ENCODE measurements at places on chromosomes 7 and 10.

DNA sequence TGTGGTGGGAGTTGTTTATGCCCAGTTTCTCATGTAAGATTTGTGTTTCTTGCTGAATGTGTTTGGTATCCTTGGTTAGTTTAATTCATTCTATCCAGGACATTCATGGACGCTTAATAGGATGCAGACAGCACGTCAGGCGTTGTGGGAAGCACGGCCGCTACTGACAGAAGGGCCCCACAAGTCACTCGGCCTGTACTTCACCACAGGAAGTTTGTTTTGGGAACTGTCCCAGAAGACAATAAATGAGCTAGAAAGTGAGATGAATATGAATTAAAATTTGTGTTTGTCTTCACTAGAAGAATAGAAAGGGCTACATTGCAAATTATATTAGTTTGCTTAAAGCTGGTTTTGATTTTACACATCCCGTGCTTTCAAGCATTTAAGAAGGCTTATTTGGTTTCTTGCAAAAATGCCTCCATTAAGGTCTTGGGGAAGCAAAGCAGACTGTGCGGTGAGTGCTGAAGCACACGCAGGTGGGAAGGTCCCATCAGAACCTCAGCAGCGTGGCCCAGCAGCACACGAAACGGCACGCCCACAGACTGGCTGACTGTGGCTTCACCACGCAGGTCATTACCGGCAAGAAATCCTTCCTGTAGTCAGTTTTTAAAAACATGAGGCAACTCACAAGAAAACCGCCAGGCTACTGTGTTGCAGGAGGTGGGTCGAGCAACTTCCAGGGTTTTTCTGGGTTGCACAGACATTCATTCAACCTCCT is 74.1 kb downstream of the VIPR2 start:
- DNase-seq, result no peak

GRCh38 chr7:136036336-136036735 is 59.2 kb upstream of the MTPN start:
- no peak for DNase-seq

GRCh38 chr10:91643700-91644099 is 10.8 kb upstream of the PPP1R3C start:
- DNase-seq, result no peak

DNA sequence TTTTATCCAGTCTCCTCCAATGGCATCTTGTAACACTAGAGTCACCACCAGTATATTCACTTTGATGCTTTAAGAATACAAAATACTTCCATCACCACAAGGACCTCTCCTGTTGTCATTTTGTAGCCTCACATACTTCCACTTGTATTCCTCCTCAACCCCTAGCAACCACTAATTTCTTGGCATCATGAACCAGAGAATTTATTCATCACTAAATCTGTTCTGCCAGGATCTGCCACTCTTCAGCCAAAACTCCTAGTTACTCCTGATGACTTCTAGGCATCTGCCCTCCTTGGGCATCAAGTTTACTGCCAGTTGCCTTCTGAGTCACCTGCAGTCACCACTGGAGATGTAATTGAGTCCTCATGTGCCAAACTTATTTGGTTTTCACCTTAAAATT is 906.8 kb downstream of the CNTNAP2 start:
- DNase-seq, result no peak

GRCh38 chr10:62627983-62628382 is 176.5 kb upstream of the ADO start:
- no peak for DNase-seq

GRCh38 chr7:135205850-135206249 is 5.5 kb downstream of the WDR91 start:
- no peak for DNase-seq

GRCh38 chr10:30127120-30127541 is 67.7 kb upstream of the JCAD start:
- DNase-seq, result no peak

- DNase-seq, result no peak
Measured at GRCh38 chr7:134761266-134761665, 18.2 kb upstream of the CALD1 start.

DNA sequence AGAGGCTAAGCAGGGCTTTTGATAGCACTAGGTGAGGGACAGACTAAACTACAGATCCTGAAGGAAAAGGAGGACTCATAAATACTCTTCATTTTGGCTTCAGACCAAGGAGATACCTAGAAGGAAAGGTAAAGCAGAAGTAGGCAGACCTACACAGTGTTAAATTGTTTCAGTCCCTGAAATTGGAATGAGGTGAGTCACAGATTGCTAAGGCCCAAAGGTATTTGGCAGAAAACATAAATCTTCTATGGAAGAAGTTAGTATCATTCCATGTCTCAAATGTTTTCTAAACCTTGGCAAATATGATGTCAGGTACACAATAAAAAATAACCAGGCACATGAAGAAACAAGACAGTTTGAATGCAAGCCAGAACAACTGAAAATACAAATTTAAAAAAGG is 30.0 kb downstream of the MTERF1 start:
- DNase-seq, result no peak

DNA sequence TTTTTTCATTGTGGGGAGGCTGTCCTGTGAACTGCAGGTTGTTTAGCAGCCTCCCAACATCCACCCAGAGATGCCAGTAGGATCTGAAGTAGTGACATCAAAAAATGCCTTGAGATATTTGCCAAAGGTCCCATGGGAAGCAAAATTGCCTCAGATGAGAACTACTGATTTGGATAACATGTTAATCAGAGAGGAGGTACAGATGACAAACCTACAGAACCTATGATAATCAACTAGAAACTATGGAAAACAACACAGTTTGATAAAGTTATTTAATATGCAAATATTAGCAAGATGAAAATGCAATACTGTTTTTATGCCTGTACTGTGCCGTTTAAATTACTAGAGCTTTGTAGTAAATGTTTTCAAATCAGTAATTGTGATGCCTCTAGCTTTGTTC is 90.9 kb upstream of the NOBOX start:
- DNase-seq, result no peak

- no peak for DNase-seq
Measured at GRCh38 chr10:24394461-24395190, 185.7 kb downstream of the KIAA1217 start.

DNA sequence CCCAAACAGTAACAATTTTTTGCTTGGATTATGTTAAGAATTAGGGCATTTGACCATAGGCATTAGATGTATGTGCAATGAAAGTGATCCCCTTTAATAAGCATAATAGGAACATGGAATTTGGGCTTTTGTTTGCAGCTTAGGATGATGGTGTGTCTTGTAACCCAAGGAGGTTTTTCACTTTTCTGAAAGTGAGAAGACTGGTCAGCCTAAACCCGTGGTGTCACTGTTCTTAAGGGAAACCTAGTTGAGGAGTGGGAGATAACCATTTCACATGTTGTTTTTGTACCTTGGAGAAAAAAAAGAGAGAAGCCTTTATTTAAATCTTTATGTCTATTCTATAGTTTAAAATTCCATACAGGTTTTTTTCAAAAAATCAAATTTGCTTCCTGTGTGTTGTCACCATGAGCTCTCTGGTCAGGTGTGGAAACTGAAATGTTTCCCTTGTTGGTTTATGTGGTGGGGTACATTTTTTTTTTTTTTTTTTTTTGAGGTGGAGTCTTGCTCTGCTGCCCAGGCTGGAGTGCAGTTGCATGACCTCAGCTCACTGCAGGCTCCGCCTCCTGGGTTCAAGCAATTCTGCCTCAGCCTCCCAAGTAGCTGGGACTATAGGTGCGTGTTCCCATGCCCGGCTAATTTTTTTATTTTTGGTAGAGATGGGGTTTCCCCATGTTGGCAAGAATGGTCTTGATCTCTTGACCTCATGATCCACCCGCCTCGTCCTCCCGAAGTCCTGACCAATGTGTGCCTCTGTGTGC is 7.7 kb downstream of the CCM2 start:
- no peak for DNase-seq

GRCh38 chr7:84102213-84102612 is 92.4 kb downstream of the SEMA3A start:
- DNase-seq, result no peak

DNA sequence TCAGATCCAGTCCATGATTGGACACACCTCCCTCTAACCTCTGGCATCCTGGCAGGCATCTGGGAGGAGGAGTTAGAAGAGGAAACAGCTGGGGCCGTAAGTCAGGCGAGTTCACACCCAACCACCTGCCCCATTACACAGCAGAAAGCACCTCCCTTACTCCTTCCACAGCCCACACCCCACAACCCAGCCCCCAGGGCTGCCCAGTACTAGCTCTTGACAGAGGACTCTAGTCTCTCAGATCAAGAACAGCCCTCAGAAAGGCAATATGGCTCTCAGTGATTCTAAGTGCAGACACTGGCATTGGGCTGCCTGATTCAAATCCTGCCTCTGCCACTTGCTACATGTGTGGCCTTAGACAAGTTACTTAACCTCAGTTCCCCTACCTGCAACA is 34.1 kb downstream of the KCNMA1 start:
- no peak for DNase-seq

DNA sequence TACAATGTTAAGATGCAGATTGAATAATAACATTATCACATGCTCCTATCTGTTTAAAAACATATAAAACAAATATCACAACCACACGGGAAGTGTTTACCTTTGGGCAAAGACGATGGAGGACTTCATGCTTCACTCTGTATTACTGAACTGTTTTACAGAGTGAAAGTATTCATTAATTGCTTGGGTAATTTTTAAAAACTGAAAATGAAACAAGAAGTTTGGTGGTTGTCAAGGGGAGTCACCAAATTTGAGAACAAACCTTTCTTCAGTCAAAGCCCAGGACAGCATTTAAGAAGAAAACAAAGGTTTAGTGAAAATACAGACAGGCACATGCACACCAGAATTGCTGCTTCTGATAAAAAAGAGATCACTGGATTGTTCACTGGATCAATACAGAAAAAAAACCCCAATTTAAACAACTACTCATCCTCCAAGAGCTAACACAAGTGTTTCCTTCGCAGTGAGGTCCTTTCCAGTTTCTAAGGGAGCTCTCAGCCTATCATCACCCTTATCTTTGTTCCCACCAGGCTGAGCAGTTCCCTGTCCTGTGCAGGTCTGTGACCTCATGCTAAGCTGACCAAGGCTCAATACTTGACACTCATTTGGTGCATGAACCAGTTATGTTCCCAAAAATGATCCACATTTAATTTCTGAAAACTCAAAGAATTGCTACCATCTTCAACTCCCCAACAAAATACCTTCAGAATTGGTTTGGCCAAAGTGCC is 8.8 kb downstream of the PARP12 start:
- no peak for DNase-seq

DNA sequence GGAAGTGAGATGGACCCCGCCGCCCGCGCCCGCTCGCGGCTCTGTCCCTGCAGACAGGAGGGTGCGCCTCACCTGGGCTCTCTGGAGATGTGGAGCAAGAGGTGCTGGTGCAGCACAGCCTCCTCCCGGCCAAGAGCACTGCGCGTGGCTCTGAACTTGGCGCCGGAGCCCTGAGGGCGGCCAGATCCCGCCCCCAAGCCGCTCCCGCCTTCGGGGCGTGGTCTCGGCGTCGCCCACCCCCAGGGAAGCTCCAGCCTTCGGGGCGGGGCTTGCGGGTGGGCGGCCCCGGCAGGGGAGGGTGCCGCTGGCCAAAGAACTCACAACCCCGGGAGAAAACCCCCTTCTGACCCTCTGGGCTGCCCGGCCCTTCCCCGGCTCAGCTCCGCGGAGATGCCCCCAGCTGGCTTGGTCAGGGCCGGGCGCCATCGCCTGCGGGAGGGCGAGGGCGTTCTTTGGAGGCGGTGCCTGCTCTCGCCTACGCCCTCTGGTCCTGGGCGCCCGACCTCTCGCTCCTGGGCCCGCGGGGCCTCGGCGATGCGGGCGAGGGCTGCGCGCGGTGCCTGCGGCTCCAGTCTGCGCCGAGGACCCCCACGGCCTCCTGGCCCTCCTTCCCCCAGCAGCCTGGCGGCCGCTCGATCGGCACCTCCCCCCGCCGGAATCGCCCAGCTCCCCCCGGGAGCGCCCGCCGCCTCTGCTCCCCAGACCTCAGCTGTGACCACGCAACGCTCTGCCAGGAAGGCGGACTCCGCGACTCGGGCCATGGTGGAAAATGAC is at the start of gene ZNF488:
TSS of gene ZNF488 (minus strand) at position 146 of the 774 bp plus-strand sequence. CDS start 15,464 bp downstream, outside the sequence.
- peak; percentile 88 for DNase-seq

DNA sequence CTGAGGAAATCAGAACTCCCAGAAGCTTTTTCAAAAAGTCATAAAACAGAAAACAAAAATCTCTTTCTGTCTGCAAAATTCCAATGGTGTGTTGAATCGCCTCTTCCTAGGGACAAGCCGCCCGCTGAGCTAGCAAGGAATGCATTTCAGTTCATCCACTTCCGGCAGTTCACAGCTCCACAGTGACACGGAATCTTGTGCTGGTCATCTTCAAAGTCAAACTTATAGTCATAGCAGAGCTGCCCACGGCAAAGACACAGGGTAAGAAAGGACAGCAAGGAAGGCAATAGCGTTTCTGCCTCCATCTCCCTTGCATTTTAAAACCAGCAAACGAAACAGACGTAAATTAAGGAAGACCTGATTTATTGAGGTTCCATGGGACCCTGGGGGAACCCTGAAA is 111.2 kb downstream of the GALNT11 start:
- no peak for DNase-seq

DNA sequence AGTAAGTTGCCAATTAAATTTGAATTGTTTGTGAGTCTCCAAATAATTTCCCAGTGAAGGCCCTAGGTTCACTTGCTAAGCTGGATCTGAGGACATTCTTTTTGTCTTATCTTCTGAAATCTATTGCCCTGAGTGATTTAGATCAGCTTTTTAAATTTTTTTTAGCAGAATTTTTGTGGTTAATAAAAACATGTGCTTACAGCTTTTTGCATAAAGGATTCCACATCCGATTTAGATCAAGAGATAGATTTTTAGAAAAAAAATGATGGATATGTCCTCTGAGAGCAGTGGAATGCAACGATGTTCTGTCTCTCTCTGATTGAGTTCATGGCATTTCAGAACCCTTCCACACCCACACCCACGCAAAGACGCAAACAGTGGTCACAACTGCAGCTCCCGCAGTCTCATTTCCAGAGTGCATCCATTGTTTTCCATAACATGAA is 358.8 kb downstream of the SUGCT start:
- DNase-seq, result no peak

DNA sequence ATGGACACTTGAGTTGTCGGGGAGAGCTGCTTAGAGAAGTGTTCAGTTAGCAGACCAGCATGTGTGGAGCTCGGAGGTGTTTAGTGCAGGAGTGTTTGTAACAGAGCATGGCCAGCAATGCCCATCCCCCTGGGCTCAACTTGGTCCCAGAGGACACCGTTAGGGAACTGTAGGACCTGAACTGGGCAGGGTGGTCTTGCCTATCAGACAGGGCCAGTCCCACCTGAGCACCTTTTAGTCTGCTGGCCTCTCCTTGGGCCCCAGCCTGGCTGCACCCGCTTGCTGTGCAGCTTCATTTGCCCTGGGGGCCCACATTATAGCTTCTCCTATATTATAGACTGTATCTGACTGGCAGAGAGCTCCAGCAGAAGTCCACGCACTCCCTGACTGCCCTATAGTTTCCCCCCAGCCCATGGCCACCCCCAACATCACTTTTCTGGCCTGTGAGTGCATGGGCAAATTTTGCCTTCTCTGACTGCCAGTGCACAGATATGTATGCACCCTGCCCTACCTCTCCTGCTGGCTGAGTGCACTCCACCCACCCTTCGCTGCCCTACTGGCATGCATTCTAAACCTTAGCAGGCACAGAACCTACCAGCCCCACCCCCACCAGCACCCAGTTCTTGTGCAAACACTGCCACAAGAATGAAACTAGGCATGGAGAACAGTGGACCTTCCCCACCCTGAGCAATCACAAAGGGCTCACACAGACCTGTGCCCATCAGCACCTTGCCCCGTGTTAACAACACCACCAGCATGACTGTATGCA is 1030.6 kb upstream of the GHITM start:
- no peak for DNase-seq

Data from activated effector memory CD4-positive, alpha-beta T cell treated with anti-CD3 and anti-CD28 coated beads, Interleukin-2, amount 50 U/mL, for 16 hours (primary cell).